T47D (cell line): ENCODE measurements at places on chromosomes 2 and 18.

GRCh38 chr2:219106251-219106650, 45.5 kb upstream of the IHH start:
- no peak for DNase-seq

GRCh38 chr2:176170602-176171305, 13.6 kb downstream of the HOXD3 start:
- DNase-seq, result no peak

- no peak for DNase-seq
These were observed 20.3 kb upstream of the REG3G start for GRCh38 chr2:79005216-79005615.

- DNase-seq, result no peak
These were observed 36.3 kb downstream of the TPRKB start for GRCh38 chr2:73700661-73701447.

GRCh38 chr2:39094717-39095363, 26.0 kb downstream of the SOS1 start:
- no peak for DNase-seq

DNA sequence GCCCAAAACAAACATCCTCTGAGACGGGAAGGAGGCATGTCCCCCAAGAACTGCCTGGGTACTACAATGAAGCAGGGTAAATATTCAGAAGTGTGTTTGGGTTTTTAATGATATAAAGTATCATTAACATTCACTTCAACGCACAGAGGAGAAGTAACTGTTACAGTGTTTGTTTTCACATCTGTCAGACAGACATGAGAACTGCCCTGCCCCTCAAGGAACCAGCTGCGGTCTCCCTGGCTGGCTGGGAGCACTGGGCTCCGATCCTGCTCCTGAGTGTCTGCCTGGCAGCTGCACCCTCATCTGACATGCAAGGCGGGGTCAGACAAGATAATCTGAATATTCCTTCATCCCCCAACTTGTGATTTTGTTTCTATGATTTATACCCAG, 75.6 kb downstream of the MBP start:
- DNase-seq, result no peak

DNA sequence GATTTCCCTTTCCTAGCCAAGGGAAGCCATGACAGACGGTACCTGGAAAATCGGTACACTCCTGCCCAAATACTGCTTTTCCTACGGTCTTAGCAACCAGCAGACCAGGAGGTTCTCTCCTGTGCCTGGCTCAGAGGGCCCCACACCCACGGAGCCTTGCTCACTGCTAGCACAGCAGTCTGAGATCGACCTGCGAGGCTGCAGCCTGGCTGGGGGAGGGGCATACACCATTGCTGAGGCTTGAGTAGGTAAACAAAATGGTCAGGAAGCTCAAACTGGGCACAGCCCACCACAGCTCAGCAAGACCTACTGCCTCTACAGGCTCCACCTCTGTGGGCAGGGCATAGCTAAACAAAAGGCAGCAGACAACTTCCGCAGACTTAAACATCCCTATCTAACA, 6.8 kb upstream of the CD207 start:
- DNase-seq, result no peak

DNA sequence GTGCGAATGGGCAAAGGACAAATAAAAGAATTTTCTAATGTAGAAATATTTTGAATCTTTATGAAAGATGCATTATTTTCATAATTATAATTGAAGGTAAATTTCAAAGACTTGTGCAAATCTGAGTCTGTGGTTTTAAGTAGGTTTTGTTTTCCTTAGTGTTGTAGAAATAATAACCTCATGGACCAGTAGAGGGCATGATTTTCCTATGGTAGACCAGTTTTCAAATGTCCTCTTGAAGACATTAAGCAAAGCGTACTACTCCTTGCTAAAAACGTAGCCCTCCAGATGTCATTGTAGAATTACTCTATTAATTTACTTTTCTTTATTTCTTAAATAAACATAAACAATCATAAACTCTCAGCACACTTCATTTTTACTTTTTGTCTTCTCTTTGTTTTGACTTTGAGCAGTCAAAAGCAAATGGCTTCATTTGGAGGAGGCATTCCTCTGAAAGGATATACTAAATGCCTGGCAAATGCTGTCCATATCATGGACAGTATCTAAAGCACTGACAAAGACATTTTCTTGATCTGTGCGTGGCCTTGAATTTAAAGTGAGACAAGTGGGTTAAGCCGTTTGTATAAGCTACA, 85.8 kb upstream of the FAM237A start:
- peak; percentile 50 for DNase-seq

GRCh38 chr2:65395621-65396347, 36.6 kb downstream of the SPRED2 start:
- no peak for DNase-seq

DNA sequence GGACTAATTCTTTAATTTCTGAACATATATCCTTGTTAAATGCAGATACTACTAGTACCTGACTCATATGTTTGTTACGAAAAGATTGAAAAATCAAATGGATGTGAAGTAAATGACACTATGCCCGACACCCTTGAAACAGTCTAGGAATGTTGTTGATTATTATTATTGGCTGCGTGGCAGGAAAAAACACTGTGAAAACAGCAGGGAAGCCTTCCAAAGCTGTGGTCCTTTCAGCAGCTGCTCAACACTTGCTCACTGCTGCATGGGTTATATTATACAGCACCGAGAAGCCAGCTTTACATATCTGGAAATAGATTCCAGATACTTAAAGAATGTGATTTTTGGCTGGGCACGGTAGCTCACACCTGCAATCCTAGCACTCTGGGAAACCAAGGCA, 26.5 kb downstream of the CRYGD start:
- no peak for DNase-seq
